ENCODE measurements at places on chromosomes 4 and X.

- peak; percentile 41 for DNase-seq
Observed at GRCh38 chr4:23857367-23857959, 32.4 kb downstream of the PPARGC1A start.

GRCh38 chr4:145481164-145481941 is at the start of gene SMAD1:
Gene SMAD1 (plus strand): TSS chr4:145481853. CDS start chr4:145514614, 32,761 bp downstream.
- DNase-seq, result peak; percentile 77

GRCh38 chr4:107164962-107165475 is 128.9 kb upstream of the DKK2 start:
- no peak for DNase-seq

- DNase-seq, result peak; percentile 0
Observed at GRCh38 chr4:42750091-42750490, 93.2 kb upstream of the ATP8A1 start.

- peak; percentile 91 for DNase-seq
Observed at GRCh38 chr4:163161536-163162205, 5.0 kb downstream of the NAF1 start.

GRCh38 chrX:74270393-74270792 is 33.6 kb upstream of the ZCCHC13 start:
- DNase-seq, result no peak
